ENCODE measurements at places on chromosomes 7 and 10. TPM values are rescaled to one million over a fixed set of nuclear protein-coding genes. Genes with fewer than 3 reads are reported as not detected.

DNA sequence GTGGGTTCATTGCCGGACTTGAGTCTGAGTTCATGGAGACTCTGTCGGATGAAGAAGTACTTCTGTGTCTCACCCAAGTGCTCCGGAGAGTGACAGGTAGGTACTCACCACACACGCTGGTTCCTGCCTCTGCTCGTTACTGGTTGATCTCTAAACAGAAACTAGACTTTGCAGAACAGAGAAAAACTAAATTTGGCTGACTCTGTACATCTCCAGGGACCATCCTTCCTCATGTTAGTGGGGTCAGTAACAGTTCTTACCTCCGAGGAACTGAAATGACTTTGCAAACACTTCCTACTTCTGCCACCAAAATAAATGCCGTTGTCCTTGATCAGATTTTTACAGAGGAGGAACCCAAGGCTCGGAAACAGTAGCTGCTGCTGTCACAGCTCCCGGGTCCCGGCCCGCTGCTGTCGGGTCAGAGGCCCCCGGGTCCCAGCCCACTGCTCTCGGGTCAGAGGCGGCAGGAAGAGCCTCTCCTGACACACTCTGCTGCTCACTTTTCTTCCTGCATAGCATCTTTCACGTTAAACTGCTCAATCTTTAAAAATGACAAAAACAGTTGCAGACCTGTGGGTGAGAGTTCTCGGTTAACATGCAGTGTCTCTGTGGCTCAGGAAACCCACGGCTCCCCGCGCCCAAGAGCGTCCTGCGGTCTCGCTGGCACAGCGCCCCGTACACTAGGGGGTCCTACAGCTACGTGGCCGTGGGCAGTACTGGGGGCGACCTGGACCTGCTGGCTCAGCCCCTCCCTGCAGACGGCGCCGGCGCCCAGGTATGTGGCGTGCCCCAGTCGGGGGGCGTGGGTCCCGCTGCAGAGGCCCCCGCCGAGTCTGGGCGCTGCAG lies 4.8 kb upstream of the MTG1 start:
- DNase-seq: no peak

- DNase-seq: no peak
Measured at GRCh38 chr10:131692686-131693334, 208.0 kb upstream of the PPP2R2D start.

DNA sequence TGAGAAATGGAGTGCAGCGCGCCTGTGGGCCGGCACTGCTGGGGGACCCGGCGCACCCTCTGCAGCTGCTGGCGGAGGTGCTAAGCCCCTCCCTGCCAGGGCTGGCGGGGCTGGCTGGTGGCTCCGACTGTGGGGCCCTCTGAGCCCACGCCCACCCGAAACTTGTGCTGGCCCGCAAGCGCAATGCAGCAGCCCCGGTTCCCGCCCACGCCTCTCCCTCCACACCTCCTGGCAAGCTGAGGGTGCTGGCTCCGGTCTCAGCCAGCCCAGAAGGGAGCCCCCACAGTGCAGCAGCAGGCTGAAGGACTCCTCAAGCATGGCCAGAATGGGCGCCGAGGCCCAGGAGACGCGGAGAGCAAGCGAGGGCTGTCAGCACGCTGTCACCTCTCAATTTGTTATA lies 1063.0 kb upstream of the AUTS2 start:
- no peak for DNase-seq

DNA sequence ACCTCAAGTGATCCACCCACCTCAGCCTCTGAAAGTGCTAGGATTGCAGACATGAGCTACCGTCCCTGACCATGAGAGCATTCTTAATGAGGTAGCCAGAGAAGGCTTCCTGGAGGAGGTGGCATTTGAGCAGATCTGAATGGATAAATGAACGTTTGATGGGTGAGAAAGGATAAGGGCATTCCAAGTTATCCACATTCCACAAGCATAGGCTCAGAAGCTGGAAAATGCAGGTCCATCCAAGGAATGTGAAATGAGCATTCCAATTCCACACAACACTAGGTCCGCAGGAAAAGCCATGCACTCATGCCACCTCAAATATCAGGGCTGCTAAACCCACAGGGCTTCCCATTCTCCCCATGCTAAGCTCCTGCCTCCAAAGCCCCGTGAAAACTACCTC lies 17.0 kb downstream of the TMEM130 start:
- DNase-seq: no peak

DNA sequence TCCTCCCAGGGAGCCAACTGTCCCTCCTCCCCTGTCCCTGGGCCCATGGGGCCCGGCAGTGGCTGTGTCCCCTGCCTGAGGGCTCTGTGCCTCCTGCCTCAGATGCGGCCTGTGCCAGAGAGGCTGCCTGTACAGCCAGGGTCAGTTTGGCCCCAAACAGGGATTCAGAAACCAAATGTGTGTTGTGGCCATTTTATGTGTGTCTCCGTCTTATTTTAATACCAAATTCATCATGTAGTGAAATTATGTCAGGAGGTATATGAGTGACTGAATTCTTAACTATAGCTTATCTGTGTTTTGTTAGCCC lies 114.8 kb downstream of the NT5C2 start:
- DNase-seq: no peak

- DNase-seq: no peak
Measured at GRCh38 chr7:140595468-140596092, 45.0 kb downstream of the DENND2A start.

GRCh38 chr10:50540069-50540825 lies 83.5 kb downstream of the SGMS1 start:
- DNase-seq: no peak

GRCh38 chr10:133151543-133151972 lies 8.5 kb upstream of the KNDC1 start:
- DNase-seq: peak; percentile 48

GRCh38 chr10:29585488-29585976 lies 49.2 kb downstream of the SVIL start:
- DNase-seq: no peak

DNA sequence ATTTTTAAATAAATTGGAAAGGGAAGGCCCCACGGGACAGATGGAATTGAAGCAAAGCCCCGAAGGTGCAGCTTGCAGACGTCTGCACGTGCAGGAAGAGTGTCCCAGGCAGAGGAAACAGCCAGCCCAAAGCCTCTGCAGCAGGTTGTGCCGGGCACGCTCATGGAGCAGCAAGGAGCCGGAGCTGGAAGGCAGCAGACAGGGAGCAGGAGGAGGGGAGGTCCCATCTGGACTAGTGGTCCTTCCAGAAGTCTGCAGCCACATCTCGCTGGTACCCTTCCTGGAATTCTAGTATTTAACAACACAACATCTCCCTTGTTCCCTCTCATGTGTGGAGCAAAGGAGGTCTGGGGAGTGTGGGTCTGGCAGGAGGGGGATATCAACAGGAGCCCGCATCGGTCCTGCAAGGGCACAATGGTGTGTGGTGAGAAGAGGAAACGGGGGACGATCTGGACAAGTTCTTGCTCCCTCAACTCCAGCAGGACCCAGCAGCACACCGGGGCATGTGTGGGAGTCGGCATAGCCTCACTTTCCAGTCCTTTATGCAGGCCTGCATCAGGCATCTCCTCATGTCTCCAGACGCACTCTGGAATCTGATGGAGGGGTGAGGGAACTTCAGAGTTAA lies 169.3 kb downstream of the GRID1 start:
- no peak for DNase-seq

DNA sequence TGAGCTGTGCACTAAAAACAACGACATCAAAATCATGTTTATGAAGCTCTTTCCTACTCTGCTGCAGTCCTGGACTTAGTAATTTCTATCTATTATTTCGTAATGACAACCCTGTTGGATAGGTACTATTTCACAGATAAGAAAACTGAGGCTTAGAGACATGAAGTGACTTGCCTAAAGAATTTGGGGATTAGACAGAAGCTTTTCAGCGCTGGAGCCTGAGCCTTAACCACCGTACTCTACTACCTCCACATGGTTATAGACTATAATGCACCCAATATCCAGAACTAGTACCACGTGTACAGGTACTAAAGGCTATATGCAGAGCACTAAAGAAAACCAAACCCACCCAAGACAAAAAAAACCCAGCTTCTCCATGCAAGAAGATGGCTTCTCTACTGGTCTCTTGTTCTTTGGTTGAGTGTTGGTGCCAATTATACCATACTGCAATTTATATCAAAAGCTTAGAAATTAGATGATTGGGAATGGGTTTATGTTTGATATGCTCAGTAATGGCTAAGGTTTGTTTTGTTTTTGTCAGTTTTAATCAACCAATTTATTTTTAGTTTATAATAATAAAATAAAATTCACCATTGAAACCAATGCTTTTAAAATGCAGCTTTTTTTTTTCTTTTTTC lies 6.5 kb upstream of the SNX10 start:
- no peak for DNase-seq

Gene TCF7L2
- 0.47 TPM for total RNA-seq

Gene PLEKHS1
- total RNA-seq: not detected

Data from Caki2 (cell line).